Activated CD4-positive, alpha-beta T cell treated with anti-CD3 and anti-CD28 coated beads, Interleukin-2, amount 10 ng/mL, durations not matched to agents 24 days and 14 days (primary cell): ENCODE measurements at places on chromosomes 4 and X. TPM values are rescaled to one million over a fixed set of nuclear protein-coding genes. Genes with fewer than 3 reads are reported as not detected.

Gene RADX
- 5.7 and 7.4 TPM in 2 replicates for total RNA-seq

Gene IL13RA1
- total RNA-seq, result 0.33 and 0.36 TPM in 2 replicates

Gene PPP2R2C
- total RNA-seq, result not detected in 2 replicates

Gene FGG
- total RNA-seq, result not detected in 2 replicates

DNA sequence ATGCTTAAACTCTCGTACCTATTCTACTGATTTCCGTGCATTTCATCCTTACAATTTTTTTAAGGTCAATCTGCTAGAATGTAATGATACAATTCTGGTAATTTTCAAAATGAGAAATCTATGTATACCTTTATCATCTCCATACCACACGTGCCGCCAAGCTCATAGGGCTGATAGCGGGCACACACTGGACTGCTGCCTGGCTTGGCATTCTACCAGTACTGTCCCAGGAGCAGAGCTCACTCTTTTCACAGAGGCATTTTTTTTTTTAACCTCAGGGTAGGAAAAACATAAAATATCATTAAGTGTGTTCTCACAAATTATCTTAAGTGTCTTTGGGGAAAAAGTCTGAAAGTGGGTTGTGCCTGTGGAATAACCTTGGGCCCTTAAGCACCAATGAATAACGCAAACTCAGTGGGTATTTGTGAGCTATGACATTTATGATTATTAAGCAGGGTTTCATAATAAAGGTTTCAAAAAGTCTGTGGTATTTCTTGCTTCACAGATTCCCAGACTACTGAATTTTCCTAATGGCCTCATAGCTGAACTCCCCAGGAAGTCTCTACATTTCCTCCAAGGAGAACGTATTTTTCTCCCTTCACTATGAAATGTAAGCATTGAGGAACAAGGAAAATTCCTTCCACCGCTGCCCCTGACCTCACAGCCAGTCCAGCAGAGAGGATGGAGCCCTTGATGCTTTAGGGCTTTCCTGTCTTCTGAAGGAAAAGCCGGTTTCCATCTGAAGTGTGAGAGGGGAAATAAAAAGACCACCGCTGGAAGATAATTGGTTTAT lies 125.2 kb downstream of the ELOVL6 start:
- DNase-seq, result no peak

GRCh38 chr4:117225471-117225870 lies 140.1 kb upstream of the TRAM1L1 start:
- no peak for DNase-seq

- DNase-seq, result no peak
Measured at GRCh38 chr4:7150036-7150635, 42.2 kb upstream of the SORCS2 start.

GRCh38 chr4:38113132-38113531 lies 152.9 kb downstream of the PTTG2 start:
- DNase-seq, result no peak

- no peak for DNase-seq
Measured at GRCh38 chr4:36027203-36027602, 217.1 kb downstream of the ARAP2 start.

GRCh38 chr4:142128529-142128928 lies 492.1 kb downstream of the IL15 start:
- no peak for DNase-seq

DNA sequence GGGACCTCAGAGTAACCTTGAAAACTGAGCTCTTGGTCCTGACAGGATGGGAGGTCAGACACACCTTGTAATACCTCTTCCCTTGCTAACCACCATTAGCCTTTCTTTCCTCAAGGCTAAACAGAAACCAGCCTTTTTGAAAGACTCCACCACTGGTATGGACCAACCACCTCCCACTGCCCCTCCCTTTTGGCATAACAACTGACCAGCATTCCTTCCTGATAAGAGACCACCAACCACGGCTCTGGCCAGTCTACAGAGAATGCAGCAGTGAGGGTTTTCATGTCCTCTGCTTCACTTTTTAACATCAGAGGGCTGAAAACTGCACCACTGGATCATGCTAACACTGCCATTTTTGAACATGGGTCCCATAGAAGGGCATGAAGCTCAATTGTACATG lies 100.2 kb upstream of the MID1IP1 start:
- no peak for DNase-seq
